Kidney (tissue), 22 donors: ENCODE measurements at places on chromosomes 11 and 22. TPM values are rescaled to one million over a fixed set of nuclear protein-coding genes. Genes with fewer than 3 reads are reported as not detected.

The EHF gene
- total RNA-seq = 65.5 TPM

GRCh38 chr11:79427126-79427525, 13.7 kb downstream of the TENM4 start:
- no peaks in the 10 kb centered on the region for H3K36me3 ChIP-seq
- no peak overlapping the region for H3K27ac ChIP-seq
- H3K4me3 ChIP-seq = no peak overlapping the region
- no peaks in the 10 kb centered on the region for H3K27me3 ChIP-seq
- DNase-seq = no peak

DNA sequence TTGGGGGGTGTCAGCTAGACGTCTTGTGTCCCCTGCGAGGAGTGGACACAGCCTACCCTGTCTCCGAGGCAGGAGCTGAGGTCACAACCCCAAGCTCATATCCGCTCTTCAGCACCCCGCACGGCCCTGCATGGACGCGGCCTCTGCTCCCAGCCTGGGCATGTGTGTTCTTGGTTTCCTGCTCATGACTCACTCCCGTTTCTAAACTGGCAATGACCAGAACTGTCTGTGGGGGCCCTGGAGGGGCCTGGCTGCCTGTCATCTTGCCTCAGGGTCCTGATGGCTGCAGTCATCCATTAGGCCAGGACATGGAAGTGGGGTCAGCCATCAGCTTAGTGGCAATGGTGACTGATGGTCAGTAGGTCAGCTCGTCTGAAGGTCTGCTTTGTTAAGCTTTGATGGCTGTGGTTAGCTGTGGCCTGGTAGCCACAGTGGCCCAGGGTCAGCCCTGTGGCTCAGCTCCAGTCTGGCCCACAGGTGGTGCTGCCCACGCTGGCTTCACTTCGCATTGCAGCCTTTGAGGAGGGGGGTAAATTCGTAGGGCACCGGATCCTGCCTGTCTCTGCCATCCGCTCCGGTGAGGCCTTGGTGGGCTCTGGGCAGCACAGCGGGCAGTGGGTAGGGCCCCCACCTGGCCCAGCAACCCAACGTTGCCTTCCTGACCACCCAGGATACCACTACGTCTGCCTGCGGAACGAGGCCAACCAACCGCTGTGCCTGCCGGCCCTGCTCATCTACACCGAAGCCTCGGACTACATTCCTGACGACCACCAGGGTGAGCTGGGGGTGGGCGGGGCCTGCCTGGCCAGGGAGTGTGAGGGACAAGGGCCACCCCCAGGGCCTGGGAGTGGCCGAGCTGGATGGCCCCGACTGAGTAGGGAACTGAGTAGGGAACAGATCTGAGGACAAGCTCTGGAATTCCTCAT, 12.0 kb downstream of the PLCB3 start:
- peaks cover 5% of the 10 kb centered on the region for H3K4me1 ChIP-seq
- H3K27ac ChIP-seq = no peak overlapping the region
- H3K4me3 ChIP-seq = no peak overlapping the region

DNA sequence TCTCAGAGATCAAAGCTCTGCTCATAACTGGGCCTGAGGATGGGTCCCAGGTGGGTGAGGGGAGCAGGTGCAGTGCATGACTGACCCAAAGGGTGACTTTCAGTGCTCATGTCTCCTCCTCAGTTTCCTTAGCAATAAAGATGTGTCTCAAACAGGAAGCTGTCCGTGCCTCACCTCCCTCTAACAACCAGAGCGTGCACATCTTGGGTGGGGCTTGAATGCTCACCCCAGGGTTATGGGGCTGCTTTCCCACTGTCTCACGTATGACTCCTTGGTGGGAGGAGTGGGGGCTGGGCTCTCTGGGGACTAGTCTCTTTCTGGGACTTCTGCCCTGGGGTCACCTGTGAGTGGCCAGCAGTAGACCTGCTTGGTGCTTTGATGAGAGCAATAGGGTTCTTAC, 53.9 kb upstream of the PHOX2A start:
- H3K4me3 ChIP-seq = no peak overlapping the region
- H3K4me1 ChIP-seq = no peaks in the 10 kb centered on the region
- no peak for DNase-seq
- no peak overlapping the region for H3K27ac ChIP-seq

GRCh38 chr11:75734491-75735180, 17.0 kb downstream of the MOGAT2 start:
- no peaks in the 10 kb centered on the region for H3K27me3 ChIP-seq
- no peak overlapping the region for H3K4me3 ChIP-seq
- H3K27ac ChIP-seq = no peak overlapping the region
- no peak for DNase-seq

DNA sequence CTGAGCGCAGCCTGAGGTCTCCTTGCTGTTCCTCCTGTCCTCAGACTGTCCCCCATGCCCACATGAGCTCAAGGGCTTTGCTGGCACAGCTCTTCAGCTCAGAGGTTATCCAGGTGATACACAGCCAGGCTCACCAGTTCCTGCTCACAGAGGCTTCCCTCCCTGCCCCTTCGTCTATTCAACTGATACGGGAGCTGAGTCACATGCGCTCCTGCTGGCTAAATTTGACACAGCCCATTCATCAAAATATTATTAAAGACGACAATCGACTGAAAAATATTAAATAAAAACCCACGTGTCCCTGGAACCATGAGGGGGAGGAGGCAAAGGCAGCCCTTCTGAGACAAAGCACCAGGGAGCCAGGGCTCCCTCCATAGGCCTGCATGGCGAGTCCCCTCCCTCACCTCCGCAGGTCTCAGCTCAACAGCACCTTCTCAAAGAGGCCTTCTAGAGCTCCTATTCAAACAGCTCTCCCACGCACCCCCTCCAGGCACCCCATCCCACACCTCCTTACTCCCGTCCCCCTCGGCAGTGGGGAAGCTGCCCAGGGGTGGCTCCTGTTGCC, 40.5 kb downstream of the DUSP8 start:
- peaks cover 7% of the 10 kb centered on the region for H3K4me1 ChIP-seq
- no peak overlapping the region for H3K4me3 ChIP-seq
- DNase-seq = no peak

DNA sequence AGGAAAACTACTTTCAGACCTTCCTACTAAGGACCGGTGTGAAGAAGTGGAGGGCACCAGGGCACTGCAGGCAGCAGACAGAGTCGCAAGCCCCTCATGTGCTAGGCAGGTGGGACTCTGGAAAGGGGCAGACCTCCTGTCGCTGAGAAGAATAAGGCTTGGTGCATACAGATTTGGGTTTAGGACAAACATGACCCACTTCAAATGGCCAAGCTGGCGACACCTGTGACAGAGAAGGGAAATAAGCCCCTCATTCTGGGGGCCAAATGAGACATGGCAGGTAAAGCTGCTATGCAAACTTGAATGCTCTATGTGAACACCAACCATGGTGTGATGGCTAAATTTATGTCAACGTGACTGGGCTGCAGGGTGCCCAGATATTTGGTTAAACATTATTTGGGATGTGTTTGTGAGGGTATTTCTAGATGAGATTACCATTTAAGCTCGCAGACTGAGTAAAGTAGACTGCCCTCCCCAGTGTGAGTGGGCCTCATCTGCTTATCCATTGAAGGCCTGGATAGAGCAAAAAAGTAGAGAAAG, 112.4 kb upstream of the PITPNB start:
- no peak overlapping the region for H3K27ac ChIP-seq
- peaks cover 61% of the 10 kb centered on the region for H3K4me1 ChIP-seq
- no peaks in the 10 kb centered on the region for H3K36me3 ChIP-seq
- H3K4me3 ChIP-seq = no peak overlapping the region
- no peak for DNase-seq

GRCh38 chr11:86182976-86183584, 61.5 kb upstream of the EED start:
- peaks cover 11% of the 10 kb centered on the region for H3K4me1 ChIP-seq
- H3K4me3 ChIP-seq = no peak overlapping the region
- no peak overlapping the region for H3K27ac ChIP-seq
- DNase-seq = no peak

GRCh38 chr11:65432686-65433582, 10.3 kb downstream of the NEAT1 start:
- H3K4me3 ChIP-seq = no peak overlapping the region
- H3K36me3 ChIP-seq = peaks cover 3% of the 10 kb centered on the region
- H3K4me1 ChIP-seq = no peaks in the 10 kb centered on the region
- H3K27me3 ChIP-seq = no peaks in the 10 kb centered on the region
- H3K27ac ChIP-seq = no peak overlapping the region

The RAG1 gene
- 1.9 TPM for total RNA-seq

The C11orf21 gene
- 4.9 TPM for total RNA-seq

DNA sequence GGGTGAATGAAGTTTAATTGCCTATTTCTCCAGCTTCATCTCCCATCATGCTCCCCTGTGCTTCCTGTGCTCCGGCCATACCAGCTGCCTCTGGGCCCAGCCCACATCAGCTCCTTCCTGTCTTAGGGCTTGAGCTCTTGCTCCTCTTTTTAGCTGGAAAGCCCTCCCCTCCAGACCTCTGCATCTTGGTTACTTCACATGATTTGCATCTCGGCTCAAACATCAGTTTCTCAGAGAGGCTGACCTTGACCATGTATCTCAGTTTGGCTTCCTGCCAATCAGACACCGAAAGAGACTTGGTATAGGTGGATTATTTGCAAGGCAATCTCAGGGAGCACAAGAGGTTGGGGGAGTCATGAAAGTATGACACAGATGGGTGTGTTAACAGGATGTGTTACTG, 73.2 kb upstream of the TIMP3 start:
- H3K4me3 ChIP-seq = no peak overlapping the region
- H3K4me1 ChIP-seq = no peaks in the 10 kb centered on the region
- no peaks in the 10 kb centered on the region for H3K27me3 ChIP-seq

- H3K27ac ChIP-seq = no peak overlapping the region
- H3K27me3 ChIP-seq = no peaks in the 10 kb centered on the region
- H3K36me3 ChIP-seq = no peaks in the 10 kb centered on the region
- DNase-seq = no peak
- no peaks in the 10 kb centered on the region for H3K4me1 ChIP-seq
Observed at GRCh38 chr11:22920939-22921565, 60.8 kb upstream of the CCDC179 start.

DNA sequence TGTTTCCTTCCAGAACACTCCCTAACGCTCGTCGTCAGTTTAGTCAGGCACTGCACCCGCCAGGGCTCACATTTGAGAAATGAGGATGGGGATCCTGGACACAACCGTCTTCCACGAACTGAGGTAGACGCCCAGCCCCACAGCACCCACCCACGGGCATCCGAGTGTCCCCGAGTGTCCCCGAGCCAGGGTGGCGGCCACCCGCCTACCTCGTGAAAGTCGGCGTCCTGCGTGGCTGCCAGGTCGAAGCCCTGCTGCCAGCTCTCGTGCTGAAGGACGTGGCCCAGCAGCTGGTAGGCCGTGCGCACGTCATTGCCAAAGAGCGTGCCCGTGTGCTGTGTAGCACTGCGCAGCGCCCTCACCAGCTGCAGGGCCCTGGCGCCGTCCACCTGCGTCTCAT, 53.6 kb downstream of the TRMU start:
- no peak overlapping the region for H3K27ac ChIP-seq
- DNase-seq = no peak
- no peaks in the 10 kb centered on the region for H3K4me1 ChIP-seq
- no peaks in the 10 kb centered on the region for H3K27me3 ChIP-seq

DNA sequence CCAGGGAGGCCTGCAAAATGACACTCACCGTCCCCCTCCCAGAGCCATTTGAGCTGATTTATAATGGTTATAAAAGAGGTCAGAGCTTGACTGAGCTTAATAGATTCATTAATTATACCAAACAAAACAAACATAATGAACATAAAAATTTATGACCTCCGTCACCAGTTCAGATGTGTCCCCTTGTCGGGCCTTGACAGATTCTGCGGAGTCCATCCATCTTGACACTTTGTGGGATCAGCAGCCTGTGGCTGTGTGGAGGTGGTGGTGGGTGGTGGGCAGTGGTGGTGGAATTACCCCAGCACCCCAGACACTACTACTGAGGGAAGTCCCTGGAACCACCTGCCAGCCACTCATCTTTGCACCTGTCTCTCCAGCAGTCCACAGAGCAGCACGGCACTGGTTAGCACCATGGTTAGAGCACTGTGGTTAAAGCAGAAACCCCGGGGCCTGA, 83.5 kb downstream of the DSCAML1 start:
- H3K27ac ChIP-seq = no peak overlapping the region
- H3K27me3 ChIP-seq = peaks cover 12% of the 10 kb centered on the region
- H3K4me3 ChIP-seq = no peak overlapping the region
- no peaks in the 10 kb centered on the region for H3K4me1 ChIP-seq

GRCh38 chr11:71151561-71151960, 100.8 kb downstream of the SHANK2 start:
- H3K27ac ChIP-seq = no peak overlapping the region
- H3K27me3 ChIP-seq = no peaks in the 10 kb centered on the region
- no peak overlapping the region for H3K4me3 ChIP-seq
- H3K36me3 ChIP-seq = no peaks in the 10 kb centered on the region

The ASCC2 gene
- total RNA-seq = 51.3 TPM

The PARVG gene
- total RNA-seq = 20.9 TPM

DNA sequence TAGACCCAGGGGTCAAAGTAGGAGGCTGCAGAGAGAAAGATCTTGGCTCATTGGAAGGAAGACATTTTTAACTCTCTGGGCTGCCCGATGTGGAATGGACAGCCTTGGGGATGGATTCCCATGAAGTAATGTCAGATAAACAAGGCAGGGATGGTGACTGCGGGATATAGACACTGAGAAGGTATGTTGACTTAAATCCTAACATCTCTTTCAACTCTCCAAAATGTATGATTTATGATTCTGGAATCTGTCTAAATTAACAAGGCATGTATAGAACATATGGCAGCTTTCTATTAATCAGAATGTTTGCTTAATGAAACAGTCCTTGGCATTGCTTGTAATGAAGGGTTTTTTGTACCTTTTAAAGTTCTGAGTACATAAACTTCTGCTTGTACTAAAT, 56.1 kb upstream of the VSTM5 start:
- H3K36me3 ChIP-seq = no peaks in the 10 kb centered on the region
- H3K27me3 ChIP-seq = no peaks in the 10 kb centered on the region
- no peak overlapping the region for H3K4me3 ChIP-seq
- no peaks in the 10 kb centered on the region for H3K4me1 ChIP-seq
- DNase-seq = no peak

- DNase-seq = no peak
- H3K36me3 ChIP-seq = peaks cover 4% of the 10 kb centered on the region
- no peak overlapping the region for H3K27ac ChIP-seq
- peaks cover 2% of the 10 kb centered on the region for H3K4me1 ChIP-seq
Observed at GRCh38 chr11:11422411-11423128, 69.5 kb upstream of the CSNK2A3 start.

The ADAMTS15 gene
- total RNA-seq = 6.2 TPM

GRCh38 chr11:27291302-27291889, 71.6 kb downstream of the CCDC34 start:
- no peak for DNase-seq
- H3K27ac ChIP-seq = no peak overlapping the region
- H3K27me3 ChIP-seq = no peaks in the 10 kb centered on the region
- H3K4me1 ChIP-seq = no peaks in the 10 kb centered on the region
- no peak overlapping the region for H3K4me3 ChIP-seq
- H3K36me3 ChIP-seq = no peaks in the 10 kb centered on the region

The CCDC116 gene
- 0.22 TPM for total RNA-seq

- no peaks in the 10 kb centered on the region for H3K4me1 ChIP-seq
- DNase-seq = no peak
- no peak overlapping the region for H3K4me3 ChIP-seq
- no peak overlapping the region for H3K27ac ChIP-seq
- H3K27me3 ChIP-seq = no peaks in the 10 kb centered on the region
- H3K36me3 ChIP-seq = no peaks in the 10 kb centered on the region
Observed at GRCh38 chr11:76094740-76095139, 111.6 kb downstream of the WNT11 start.

The PGR gene
- total RNA-seq = 1.3 TPM

GRCh38 chr11:17853280-17853679, 118.7 kb downstream of the KCNC1 start:
- no peaks in the 10 kb centered on the region for H3K36me3 ChIP-seq
- no peak for DNase-seq
- H3K27me3 ChIP-seq = no peaks in the 10 kb centered on the region
- no peak overlapping the region for H3K27ac ChIP-seq
- no peak overlapping the region for H3K4me3 ChIP-seq
